ENCODE measurements at places on chromosomes 16 and 17.
A peak's percentile ranks its signal among the peaks of the same experiment; 100 is the strongest.

DNA sequence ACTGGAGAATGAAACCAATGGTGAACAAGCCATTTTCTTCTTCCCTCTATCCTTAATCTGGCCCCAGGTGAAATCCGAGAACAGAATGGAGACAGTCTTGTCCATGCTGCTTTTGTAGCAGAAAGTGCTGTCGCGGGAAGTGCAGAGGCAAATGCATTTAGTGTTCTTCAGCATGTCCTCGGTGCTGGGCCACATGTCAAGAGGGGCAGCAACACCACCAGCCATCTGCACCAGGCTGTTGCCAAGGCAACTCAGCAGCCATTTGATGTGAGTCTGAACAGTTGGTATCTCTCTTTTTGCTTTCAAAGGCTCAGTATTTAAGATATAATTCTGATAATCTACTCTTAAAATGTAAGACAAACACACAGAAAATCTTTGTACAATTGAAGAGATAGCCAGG, 18.7 kb downstream of the UQCRC2 start:
- DNase-seq = no peak

DNA sequence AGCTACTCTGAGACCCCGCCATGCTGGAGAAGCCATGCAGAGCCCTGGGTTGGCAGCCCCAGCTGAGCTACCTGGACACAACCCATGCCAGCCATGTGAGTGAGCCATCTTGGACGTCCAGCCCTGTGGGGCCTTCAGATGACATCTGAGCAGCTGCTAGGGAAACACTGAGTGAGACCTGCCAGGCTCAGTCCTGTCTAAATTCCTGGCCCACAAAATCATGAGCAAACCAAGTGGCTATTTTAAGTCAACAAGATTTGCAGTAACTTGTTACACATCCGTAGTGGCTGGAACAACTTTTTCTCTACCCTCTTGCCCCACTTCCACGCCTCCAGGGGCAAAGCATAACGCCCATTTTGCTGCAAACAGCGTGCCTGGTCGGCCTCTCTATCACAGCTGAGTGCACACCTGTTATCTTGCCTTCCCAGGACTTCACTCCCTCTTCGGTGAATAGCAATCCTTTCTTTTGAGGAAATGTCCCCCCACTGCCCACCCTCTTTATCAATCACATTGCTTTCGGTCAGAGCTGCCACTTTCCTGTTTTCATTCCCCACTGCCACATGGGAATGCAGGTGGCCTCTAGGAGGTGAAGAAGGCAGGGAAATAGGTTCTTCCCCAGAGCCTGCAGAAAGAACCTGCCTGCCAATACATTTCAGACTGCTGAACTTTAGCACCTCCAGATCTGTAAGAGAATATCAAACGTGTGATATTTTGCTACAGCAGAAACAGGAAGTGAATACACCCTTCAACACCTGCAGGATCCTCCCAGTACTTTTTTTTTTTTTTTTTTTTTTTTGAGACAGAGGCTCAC, 7.4 kb upstream of the SCIMP start:
- DNase-seq = no peak

DNA sequence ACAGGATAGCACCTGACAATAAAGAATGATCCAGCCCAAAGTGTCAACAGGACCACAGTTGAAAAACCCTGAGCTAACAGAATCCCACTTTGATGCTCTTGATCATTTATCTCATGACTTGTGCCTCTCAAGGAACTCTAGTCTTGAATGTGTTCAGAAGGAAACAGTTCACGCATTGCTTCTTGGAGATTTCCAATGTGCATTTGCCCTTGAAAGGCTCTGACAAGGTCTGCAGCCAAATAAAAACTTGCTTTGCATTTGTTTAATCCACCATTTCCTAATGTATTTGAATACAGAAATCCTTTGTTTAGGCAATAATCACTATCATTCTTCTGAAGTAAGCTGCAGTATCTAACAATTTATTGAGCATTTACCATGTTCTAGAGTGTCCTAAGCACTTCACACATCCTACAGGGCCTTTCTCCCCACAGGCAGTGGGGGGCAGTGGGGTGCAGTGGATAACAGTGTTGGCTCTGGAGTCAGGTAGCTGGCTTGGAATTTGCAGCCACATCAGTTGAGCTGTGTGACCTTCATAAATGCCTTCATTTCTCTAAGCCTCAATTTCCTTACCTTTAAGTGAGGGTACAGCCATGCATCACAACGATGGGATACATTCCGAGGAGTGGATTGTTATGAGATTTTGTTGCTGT, 239.7 kb downstream of the XYLT1 start:
- no peak for DNase-seq

- DNase-seq = no peak
These were observed 87.2 kb downstream of the MAP2K4 start for GRCh38 chr17:12107905-12108304.

DNA sequence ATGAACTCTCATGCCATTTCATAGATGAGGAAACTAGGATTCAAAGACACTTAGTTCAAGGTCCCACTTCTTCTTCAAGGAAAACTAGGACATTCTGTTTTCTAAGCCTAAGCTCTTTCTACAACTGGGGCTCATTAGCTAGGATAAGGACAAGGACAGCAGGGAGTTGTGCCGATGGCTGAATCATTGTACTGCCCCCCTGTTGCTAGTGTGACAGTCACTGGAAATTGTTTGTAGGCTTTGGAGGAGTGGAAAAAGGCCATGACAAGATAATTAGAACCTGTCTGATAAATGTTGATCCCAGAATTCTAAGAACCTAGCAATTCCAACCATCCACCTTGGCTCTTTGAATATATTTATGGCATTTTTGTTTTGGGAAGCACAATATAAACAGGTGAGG, 445.7 kb downstream of the CDH8 start:
- DNase-seq = no peak

DNA sequence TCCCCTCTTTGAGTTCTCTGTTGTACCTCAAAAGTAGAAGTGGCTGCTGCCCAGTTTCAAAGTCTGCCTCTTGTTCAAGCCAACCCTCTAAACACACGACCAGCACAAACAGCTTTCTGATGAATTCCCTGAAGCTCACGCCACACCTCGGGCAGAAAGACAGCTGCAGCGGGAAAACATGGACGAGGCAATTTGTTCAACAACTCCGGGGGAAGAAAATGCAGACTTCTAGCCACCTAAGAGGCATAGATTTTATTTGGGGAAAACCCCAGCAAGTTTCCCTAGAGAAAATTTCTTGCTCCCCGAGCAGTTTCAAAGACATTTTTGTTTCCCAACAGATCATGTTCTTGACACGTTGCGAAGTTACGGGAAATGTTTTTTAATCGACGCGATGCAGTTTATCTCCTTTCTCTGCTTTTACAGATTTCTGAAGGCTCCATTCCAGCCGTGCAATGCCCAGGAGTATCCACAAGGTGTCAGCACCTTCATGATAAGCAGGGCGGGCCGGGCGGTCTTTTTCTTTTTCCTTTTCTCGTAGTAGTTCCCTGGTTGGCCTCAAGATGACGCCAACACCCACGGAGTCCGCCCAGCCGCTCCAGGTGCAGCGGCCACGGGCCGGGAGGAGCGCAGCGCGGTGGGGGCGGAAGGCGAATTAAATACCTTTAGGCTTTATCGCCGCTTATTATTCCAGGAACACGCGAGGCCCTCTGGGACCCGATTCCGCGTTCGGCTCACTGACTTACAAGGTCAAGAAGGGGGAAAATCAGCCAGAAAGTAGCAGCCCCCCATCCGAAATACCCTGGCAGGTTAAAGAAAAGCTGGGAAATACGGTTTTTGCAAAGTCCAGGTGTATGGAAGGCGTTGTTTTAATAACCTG, 2.9 kb upstream of the FOXC2 start:
- DNase-seq = peak; percentile 88

DNA sequence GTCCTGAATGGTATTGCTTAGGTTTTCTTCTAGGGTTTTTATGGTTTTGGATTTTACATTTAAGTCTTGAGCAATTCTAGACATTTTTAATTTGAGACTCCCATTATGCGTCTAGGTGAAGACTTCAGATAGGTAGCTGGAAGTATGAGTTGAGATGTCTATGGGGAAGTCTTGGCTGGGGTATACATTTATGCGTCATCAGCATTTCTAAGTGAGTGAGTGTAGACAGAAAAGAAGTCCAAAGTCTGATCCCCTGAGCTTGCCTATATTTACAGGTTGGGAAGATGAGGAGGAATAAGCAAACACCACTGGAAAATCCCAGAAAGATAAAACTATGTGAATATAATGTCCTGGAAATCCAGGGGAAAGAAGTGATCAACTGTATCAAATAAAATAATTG, 68.9 kb downstream of the KCNJ2 start:
- DNase-seq = no peak
